ENCODE measurements at places on chromosomes 5 and 9.

GRCh38 chr5:170885809-170886208 lies 24.0 kb downstream of the RANBP17 start:
- no peak for DNase-seq

DNA sequence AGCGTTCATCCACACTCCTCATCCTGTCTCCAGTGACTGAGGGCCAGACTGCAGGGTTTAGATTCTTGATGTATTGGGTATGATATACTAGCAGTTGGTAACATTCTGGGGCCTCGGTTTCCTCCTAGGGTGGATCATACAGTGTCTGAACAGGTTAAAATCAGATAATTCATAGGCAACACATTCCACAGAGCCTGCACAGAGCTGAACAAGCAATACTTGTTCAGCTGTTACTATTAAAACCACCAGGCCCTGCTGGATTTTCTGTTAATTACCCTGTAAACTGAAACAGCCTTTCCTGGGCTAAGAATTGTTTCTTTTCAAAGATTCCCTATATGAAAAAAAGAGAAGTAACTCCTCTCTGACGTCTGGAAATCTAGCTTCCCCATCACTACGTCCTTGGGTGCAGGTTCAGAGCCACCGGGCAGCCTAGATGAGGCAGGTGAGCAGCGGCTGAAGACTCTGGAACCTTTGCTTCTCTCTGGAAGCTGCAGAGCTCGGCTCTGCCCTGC lies 1313.5 kb upstream of the WWC1 start:
- DNase-seq = no peak

DNA sequence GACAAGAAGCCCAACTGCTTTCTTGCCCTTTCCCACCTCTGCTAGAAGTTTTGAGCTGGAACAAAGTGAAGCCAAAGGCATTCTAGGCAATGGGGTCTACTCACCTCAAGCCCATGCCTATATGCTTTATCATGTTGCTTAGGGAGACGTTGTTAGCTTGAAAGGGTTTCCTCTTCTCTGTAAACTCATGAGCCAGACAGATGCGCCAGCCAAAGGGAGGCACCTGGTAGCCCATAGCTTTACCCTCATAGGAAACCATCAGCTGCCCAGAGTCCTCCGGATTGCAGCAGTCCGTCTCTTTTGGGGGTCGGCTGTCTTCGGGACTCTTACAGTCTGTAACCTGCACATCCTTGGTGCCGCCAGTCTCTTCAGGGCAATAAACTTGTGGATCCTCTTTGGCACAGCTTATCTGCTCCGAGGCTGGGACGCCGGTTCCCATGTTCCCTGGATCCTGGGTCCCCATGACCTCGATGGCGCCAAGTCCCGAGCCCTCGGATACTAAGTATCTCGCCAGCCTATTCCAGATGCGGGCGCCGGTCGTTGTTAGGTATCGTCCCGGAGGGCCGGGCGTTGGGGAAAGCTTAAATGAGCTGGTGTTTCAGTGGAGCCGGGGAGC lies 678 bp downstream of the GBA2 start:
- peak; percentile 15 for DNase-seq

- DNase-seq = no peak
Measured at GRCh38 chr5:58890701-58891085, 307.8 kb downstream of the RAB3C start.

DNA sequence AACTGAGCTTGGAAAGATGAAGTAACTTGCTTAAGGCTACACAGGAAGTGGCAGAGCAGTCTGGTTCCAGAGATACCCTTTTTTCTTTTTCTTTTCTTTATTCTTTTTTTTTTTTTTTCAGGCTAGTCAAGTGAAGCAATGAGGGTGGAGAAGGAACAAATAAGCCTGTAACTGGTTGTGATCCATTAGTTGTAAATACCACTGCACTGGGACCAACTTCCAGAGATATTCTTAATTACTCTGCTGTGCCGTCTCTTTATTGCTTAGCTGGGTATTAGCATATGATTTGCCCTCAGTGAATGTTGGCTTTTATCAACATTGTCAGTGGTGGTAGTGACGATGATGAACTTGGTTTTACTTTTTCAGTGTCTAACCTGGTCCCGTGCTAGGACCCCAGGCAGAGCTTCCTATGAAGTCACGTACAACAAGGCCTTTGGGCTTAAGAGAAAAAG lies 26.7 kb downstream of the LNPEP start:
- peak; percentile 32 for DNase-seq

- peak; percentile 83 for DNase-seq
Measured at GRCh38 chr9:131237931-131238401, 38.3 kb downstream of the FAM78A start.

GRCh38 chr5:88677376-88677895 lies 205.5 kb downstream of the MEF2C start:
- no peak for DNase-seq

GRCh38 chr5:173786286-173787187 lies 101.6 kb upstream of the CPEB4 start:
- DNase-seq = no peak

DNA sequence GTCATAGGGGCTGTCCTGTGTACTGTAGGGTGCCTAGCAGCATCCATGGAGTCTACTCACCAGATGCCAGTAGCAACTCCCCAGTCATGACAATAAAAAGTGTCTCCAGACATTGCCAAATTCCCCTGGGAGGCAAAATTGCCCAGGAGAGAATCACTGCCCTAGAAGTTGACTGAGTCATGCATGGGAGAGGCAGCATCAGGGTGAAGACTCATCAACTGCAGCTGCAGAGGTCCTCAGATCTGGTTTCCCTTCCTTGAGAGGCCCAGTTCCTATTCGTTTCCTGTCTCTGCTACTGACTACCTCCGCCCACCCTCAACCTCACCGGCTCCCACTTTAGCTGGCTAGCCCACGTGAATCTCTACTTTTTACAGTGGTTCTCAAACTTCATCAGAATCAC lies 88.6 kb upstream of the AGXT2 start:
- DNase-seq = no peak

GRCh38 chr5:74471875-74472274 lies 168.7 kb downstream of the ENC1 start:
- DNase-seq = no peak

DNA sequence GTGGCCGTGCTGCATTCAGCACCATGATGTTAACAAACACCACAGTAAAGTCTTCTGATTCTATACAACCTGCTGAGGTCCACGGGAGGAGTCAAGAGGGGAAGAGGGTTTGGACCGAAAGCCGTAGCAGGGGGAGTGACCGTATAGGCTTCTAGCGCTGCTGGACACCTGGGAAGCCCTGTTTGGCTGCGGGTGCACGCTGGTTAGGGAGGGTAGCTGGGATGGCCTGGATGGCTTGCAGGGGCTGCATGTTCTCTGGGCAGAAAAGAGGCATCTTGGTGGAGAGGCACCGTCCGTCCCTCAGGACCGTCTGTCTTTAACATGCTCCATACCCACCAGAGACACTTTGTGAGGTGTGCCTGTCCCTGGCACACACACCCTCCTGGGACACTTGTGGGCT lies 251.0 kb upstream of the IRX1 start:
- no peak for DNase-seq

GRCh38 chr5:116528519-116529234 lies 45.9 kb downstream of the SEMA6A start:
- no peak for DNase-seq

GRCh38 chr5:74212336-74212735 lies 428.2 kb downstream of the ENC1 start:
- DNase-seq = no peak

GRCh38 chr9:109994141-109994540 lies 213.8 kb downstream of the C9orf152 start:
- no peak for DNase-seq

GRCh38 chr5:38257308-38258041 lies 884 bp upstream of the EGFLAM start:
- DNase-seq = no peak

Measured in central memory CD4-positive, alpha-beta T cell (primary cell).